ENCODE measurements at places on chromosomes 5 and 9.

DNA sequence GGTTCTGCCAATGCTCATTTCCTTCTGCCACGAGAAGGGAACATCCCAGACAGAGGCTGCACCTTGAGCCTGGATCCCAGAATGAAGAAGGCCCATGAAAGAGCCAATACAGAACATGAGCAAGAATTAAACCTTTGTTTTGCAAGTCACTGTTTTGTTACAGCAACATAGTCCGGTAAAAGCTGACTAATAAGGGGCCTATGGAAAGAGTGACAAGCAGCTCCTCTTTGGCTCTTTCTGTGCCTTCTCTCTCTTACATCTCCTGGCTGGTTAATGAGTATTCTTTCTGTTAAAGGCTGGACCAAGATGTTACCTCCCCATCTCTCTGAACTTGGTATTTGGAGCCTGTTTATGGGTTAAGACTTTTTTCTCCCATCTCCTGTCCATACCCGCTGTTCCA is 10.8 kb downstream of the GFRA3 start:
- DNase-seq, result no peak

DNA sequence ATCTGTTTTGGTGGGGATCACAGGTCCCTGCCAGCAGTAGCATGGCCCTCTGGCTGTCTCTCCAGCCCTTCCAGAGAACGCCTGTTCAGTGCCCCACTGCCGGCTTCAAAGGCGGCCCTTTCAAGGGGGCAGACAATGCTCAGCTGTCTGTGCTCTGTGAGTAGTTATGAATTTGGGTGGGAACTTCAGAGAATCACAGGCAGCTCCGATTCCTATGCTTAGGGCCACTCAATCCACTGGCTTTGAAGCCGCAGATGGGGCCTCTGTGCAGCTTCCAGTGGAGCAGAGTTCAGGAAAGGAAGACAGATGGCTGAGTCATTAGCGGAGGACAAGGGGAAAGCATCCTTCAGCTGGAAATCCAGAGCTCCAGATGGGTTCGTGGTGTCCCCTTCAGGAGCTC is 42.4 kb downstream of the NKX2-5 start:
- DNase-seq, result no peak

GRCh38 chr5:121503111-121503840 is 348.4 kb upstream of the FTMT start:
- DNase-seq, result no peak

- DNase-seq, result no peak
Measured at GRCh38 chr9:99752417-99753109, 69.1 kb upstream of the NR4A3 start.

DNA sequence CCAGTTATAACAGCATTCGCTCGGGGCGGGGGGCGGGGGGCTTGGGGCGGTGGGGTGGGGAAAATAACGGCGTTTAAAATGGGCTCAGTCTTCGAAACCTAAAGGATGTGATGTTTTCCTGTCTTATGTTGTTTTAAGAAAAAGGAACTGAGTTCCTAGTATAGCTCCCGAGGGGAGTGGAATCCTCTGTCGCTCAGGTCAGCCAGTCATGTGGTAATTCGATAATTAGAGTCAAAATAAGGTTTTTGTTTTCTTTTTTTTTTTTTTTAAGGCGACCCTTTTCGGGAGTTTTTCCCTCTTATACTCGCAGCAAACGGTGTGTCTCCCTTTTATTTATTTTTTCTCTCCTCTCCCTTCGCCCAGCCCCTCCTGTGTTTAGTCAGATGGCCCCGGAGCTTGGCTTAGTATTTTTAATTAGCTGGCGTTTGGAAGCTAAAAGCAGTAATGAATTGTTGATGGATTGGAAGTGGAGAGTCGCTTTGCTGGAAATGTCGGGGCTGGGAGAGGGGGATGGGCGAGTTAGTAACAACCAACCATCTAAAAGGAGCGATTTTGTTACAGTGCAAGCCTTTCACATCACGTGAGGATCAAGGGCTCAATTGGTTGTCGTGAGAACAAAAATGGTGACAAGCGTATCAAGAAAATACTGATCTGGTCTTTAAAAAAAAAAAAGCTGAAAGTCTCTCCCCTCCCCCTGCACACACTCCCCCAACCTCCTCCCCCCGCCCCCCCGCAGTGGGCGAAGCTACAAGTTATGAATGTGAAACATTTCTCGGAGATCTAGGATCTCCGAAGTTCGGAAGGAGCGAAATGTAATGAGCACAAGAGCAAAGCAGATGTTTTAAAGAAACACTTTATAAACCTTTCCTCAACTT is 714 bp upstream of the ZNF608 start:
- peak; percentile 49 for DNase-seq

DNA sequence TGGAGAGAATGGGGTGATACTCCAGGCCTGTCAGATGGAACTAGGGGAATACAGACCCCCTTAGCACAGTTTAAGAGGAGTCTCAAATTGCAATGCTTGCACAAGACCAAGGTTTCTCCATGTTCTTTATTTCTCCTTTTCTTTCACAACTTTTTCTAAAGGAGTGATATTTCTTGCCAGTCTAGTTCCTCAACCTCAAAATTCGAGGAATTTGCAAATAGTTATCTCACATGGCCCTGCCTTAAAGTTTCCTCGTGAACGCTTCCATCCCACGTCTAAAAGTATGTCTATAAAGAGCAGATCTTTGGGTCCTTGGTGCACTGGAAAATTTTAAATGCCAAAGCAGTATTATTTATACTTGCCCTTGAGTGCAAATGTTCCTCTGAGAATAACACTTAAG is 373.8 kb upstream of the KLF4 start:
- no peak for DNase-seq

DNA sequence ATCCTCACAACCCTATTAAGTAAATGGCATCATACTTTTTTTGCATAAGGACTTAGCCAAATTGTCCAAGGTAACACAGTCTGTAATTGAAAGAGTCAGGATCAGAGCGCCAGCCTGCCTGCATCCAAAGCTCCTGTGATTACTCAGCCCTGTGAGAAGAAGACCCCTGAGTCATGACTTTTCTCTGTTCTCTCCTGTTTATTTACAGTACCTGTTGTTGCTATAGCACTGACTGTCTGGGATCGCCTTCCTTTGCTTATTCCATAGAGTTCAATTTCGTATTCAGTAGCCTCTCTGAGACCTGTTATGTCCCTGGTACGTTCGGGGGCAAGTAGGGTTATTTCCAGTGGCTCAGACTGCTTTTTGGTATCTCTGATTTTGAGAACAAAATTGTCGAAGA is 71.8 kb downstream of the TNC start:
- no peak for DNase-seq

GRCh38 chr9:33198165-33198564 is 31.0 kb upstream of the B4GALT1 start:
- no peak for DNase-seq

DNA sequence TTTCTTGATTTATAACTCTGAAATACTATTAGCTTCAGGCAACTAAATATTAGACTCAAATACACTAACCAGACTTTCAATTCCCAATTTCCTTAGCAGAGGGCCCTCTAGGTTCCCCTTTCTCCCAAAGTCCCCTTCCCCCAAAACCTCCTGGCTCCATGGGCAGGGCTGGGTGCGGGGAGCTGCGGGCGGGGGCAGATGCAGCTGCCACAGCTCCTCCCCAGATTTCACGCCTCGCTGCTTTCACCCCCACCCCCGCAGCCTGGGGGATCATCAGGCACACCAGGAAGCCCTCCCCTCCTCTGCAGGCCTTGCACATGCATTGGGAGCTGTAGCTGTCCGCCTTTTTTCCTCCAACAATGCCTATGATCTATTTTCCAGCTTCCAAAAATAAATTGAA is 82.8 kb upstream of the SPATA31C2 start:
- DNase-seq, result no peak

DNA sequence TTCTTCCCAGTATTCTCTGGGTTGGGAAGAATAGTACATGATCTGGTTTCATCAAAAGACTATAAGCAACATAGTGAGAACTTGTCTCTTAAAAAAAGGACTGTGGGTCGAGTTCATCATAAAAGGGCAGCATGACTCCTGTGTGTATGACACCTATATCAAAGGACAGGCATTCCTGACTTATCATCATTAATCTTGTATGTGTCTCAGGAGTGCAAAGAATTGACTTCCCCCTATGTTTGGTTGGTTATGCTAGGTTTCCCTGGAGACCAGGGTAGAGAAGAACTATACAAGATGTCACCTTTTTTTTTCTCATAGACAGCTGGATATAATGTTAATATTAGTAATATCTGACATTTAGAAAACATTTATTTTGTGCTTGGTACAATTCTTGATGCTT is 173.1 kb upstream of the ANKRD55 start:
- no peak for DNase-seq

DNA sequence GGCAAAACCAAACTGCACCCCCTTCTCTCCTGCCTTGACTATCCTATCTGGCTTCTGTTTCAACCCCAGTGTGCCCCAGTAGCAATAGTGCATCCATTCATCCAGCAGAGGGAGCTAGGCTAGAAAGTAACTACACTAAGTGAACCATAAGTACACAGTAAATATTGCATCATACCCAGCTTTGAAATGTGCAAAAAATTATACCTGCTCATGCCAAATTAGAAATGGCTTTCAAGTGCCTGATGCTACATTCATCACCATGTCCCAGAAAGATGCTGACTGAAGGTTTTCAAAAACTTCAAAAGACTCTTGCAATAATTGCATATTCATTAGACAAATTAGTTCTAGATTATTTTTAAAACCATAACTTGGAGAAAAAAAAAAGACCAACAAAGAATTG is 153.5 kb downstream of the PRELID2 start:
- DNase-seq, result no peak

- DNase-seq, result no peak
Measured at GRCh38 chr5:10481241-10481935, 39.7 kb downstream of the ROPN1L start.

GRCh38 chr5:110872963-110873362 is 134.2 kb downstream of the SLC25A46 start:
- DNase-seq, result no peak

- DNase-seq, result no peak
Measured at GRCh38 chr5:159489779-159490178, 159.5 kb upstream of the IL12B start.

- DNase-seq, result no peak
Measured at GRCh38 chr5:165775111-165775510, 2269.7 kb downstream of the MAT2B start.

DNA sequence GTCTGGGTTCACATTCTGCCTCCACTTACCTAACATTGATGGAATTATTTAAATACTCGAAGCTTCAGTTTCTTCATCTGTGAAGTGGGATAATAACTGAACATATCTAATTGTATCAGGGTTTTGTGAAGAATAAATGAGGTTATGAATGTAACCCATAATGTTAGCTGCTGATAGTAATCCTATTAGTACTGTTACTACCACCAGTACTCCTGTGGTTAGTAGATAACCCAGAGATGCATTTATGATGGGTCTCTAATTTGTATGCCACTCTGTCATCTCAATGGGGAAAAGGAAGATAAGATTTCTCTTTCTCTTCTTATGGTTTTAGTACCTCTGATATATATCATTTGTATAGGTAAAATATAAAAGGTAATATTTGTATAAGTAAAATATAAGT is 16.0 kb downstream of the CPEB4 start:
- DNase-seq, result no peak

- peak; percentile 47 for DNase-seq
Measured at GRCh38 chr9:21395778-21396717, 10.8 kb upstream of the IFNA2 start.
